ENCODE measurements at places on chromosomes 16 and 17. TPM values are rescaled to one million over a fixed set of nuclear protein-coding genes. Genes with fewer than 3 reads are reported as not detected.

- no peak for DNase-seq
These were observed 55.8 kb downstream of the ZFHX3 start for GRCh38 chr16:72992142-72992601.

Gene PYY
- 0.79 TPM for total RNA-seq

Gene DCXR
- total RNA-seq = 87.9 TPM

Gene KCNJ18
- total RNA-seq = not detected

GRCh38 chr16:1926271-1926670 is 8.1 kb upstream of the HS3ST6 start:
- DNase-seq = no peak

DNA sequence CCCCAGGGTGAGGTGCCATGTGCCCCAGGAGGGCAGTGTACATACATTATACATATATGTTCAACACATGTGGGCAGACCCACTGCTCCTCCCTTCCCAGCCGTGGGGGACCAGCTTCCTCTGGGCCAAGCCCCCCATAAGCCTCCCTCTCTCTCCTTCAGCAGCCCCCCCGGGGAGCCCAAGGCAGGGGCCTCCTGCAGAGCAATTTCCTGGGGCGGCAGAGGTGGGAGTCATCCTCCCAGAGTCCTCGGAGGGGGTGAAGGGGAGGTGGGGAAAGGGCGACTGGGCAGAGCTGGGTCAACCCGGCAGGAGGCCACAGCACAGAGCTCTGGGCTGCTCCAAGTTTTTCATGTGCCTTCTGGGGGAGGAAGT is 235.1 kb downstream of the ZNF423 start:
- DNase-seq = no peak
